Caco-2 (cell line): ENCODE measurements at places on chromosomes 1 and 21. TPM values are rescaled to one million over a fixed set of nuclear protein-coding genes. Genes with fewer than 3 reads are reported as not detected.

- H3K27me3 ChIP-seq: no peaks in the 10 kb centered on the region
- no peak overlapping the region for H3K27ac ChIP-seq
- peaks cover 19% of the 10 kb centered on the region for H3K4me1 ChIP-seq
- DNase-seq: no peak
- no peaks in the 10 kb centered on the region for H3K36me3 ChIP-seq
Observed at GRCh38 chr1:208208132-208208487, 36.1 kb downstream of the PLXNA2 start.

- H3K4me1 ChIP-seq: no peaks in the 10 kb centered on the region
- H3K27me3 ChIP-seq: no peaks in the 10 kb centered on the region
- H3K27ac ChIP-seq: no peak overlapping the region
- no peaks in the 10 kb centered on the region for H3K36me3 ChIP-seq
- no peak for DNase-seq
Observed at GRCh38 chr1:164515231-164515630, 43.8 kb upstream of the PBX1 start.

DNA sequence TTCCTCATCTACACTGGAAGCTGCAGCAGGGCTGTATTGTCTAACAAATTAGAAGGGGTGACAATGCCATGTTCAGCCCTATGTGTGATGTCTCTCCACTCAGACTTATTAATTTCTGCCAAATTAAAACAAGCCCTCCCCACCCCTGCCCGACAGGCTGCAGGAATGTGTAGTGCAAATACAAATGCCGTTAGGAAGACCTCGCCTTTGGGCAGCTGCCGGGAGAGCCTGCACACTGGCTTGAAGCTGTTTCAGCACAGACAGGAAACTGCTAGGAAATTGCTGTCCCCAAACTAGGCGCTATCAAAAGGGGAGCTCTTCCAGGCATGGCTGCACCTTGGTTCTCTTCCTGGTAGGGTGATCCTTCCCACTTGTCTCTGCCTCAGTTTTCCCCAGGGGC lies 135.2 kb downstream of the ELAVL4 start:
- H3K27me3 ChIP-seq: no peaks in the 10 kb centered on the region
- H3K4me1 ChIP-seq: no peaks in the 10 kb centered on the region
- no peak overlapping the region for H3K27ac ChIP-seq
- no peaks in the 10 kb centered on the region for H3K36me3 ChIP-seq
- no peak for DNase-seq

GRCh38 chr1:230391776-230392535 lies 34.2 kb downstream of the PGBD5 start:
- no peaks in the 10 kb centered on the region for H3K4me1 ChIP-seq
- no peak overlapping the region for H3K4me3 ChIP-seq
- DNase-seq: no peak
- H3K27ac ChIP-seq: no peak overlapping the region

Gene FMOD
- 32.6 and 36.3 TPM in 2 replicates for total RNA-seq

Gene ATP6V1G3
- total RNA-seq: 3.5 and 4.7 TPM in 2 replicates
